ENCODE measurements at places on chromosomes 5 and 9. TPM values are rescaled to one million over a fixed set of nuclear protein-coding genes. Genes with fewer than 3 reads are reported as not detected.

MVB12B gene
- 2.2 TPM for total RNA-seq

KIF4B gene
- total RNA-seq: not detected

OR13J1 gene
- total RNA-seq: not detected

PCDHGB7 gene
- total RNA-seq: 7.2 TPM

NDUFS6 gene
- total RNA-seq: 100 TPM

NMUR2 gene
- total RNA-seq: not detected

CCDC127 gene
- total RNA-seq: 2.7 TPM

TLX3 gene
- not detected for total RNA-seq

GPR150 gene
- total RNA-seq: 0.59 TPM

RMND5B gene
- 15.2 TPM for total RNA-seq

ELOVL7 gene
- not detected for total RNA-seq

C9orf72 gene
- 4.3 TPM for total RNA-seq

THBS4 gene
- 2.4 TPM for total RNA-seq

NTRK2 gene
- under 0.01 TPM for total RNA-seq

KLF4 gene
- 8.7 TPM for total RNA-seq

SRP19 gene
- total RNA-seq: 46.8 TPM

CHSY3 gene
- 2.4 TPM for total RNA-seq
